Omental fat pad (tissue), 4 donors: ENCODE measurements at places on chromosomes 6 and 20.

DNA sequence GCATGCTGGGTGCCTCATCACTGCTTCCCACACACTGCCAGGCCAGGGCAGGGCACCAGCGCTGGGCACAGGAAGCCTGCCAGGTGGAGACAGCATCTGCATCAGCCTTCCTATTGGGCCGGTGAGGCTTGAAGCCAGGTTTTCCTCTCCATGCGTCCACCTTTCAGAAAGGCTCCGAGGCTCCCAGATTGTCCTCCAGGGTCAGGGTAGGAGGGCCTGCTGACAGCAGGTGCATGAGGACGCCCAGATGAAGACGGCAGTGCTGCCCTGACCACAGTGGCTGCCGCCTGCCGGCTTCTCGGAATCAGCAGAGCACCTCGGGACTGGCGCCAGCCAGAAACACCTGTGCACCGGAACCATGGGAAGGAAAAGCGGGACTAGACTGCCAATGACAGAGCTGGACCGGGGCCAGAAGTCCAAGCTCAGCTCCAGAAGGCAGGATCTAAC, 170.5 kb upstream of the CST7 start:
- DNase-seq: no peak

DNA sequence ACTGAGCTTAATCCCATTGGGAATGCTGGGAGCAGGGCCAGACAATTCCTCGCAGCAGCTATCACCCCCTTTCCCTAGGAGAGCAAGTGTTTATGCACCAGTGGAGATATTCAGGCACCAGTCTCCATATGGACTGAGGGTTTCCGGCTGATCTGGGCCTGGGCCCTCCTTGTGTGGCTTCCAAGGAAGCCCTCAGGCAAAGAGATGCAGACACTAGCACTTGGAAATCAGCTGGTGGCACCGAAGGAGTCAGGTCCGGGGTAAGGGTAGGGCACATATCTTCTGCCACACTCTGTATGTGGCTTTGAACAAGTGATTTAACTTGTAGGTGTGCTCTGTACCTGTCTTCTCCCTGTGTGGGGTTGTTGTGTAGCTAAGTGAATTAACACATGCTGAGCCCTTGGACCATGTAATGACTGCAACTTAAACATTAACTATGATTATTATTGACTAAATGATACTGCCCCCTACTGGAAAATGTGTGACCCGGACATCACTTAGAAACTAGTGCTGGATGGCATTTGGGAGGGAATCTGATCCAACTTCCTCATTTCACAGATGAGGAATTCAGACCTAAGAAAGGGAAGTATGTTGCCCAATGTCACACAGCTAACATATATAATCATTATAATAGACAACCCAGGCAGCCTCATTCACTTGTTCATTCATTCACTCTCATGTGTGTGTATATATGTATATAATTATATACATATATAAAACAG, 19.3 kb upstream of the WFDC2 start:
- DNase-seq: no peak

DNA sequence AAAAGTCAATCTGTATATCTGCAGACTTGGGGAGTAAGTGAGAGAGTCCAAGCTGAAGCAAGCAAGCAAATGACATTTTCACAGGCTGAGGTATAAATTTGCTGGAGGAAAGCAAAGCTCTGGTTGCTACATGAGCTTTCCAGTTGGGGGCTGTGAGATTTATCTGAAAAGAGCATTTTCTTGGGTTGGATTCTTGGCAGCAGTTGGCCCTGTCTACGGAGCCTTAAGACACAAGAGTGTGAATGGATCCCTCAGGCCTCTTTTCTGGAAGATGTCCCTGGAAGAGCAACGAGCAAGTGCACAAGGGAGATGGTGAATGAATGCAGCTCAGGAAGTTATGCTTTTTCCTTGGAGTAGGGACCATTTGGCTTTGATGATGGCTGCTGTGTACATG, 30.8 kb downstream of the ISM1 start:
- no peak for DNase-seq

- no peak for DNase-seq
These were observed 123.4 kb upstream of the SUPT3H start for GRCh38 chr6:45500924-45501816.

DNA sequence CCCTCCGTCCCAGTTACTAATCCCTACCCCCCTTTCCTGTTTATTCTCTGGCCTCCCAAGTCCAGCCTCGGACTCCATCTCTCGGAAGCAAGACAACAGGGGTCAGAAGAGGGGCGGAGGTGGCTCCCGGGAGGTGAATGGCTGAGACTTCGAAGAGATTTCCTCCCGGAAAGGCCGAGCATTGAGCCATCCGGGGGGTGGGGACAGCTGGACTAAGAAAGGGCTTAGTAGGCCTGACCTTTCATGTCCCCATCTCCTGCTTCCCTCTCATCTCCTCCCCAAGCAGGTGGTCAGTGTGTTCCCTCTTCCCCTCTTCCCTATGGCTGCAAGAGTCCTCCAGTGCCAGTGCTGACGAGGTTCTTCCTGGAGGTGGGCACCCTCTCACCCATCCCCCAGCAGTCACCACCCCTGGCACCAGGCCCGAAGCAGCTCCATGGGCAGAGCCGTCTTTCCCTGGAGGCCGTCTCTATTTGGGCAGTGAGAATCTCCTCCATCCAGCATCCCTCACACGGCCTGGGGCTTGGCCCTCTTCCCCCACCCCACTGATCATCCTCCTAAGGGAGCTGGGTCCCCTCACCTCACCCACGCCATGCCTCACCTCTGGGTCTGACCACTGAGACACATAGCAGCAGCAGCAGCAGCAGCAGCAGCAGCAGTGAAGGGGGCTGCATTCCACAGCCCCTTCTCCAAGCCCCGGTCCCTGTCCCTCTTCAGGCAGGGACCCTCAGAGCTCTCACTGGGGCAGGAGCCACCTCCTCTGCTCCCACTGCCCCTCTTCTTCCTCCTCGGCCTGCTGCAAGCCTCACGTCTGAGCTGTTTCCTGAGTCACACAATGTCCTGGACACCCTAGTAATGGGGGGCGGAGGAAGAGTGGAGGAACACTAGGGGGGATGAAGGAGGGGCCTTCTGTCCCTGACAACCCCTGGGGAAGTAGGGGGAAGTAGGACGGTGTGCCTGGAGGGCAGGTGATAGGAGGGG, at the start of gene NOTCH4:
Gene NOTCH4, minus strand, starts transcription at position 810 of the 978 bp plus-strand sequence. Its CDS starts 139 bp downstream, at position 671.
- no peak for DNase-seq

DNA sequence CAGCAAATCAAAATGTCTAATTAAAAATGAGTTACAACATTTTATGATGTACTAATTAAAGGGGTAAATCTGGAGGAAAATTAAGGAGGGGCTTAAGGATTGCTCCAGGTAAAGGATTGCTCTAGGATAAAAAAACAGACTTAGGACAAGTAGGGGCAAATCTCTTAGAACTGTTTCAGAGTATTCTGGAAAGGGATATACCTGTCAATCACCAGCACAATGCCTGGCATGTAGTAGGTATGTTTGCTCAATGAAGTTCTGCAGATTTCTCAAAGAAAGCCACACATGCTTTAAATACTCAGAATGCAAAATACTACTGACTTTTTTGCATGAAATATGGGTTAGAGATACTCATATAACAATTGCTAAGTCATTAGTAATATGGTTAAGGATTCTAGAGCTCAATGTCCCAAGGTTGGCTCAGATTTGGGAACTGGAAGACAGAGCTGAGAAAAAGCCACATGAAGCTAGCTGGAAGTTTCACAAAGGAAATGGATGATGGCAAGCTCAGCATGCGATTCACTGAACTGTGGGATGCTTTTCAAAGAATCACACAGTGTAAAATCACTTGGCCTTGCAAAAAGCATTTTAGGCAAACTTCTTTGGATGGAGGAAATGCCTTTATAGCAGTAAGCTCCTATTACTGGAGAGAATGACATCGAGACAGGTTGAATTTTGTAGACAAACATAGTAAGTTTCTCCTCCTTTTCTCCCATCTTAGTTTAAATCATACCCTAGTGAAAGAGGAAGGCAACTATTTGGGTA, 72.8 kb downstream of the MAP3K5 start:
- no peak for DNase-seq

DNA sequence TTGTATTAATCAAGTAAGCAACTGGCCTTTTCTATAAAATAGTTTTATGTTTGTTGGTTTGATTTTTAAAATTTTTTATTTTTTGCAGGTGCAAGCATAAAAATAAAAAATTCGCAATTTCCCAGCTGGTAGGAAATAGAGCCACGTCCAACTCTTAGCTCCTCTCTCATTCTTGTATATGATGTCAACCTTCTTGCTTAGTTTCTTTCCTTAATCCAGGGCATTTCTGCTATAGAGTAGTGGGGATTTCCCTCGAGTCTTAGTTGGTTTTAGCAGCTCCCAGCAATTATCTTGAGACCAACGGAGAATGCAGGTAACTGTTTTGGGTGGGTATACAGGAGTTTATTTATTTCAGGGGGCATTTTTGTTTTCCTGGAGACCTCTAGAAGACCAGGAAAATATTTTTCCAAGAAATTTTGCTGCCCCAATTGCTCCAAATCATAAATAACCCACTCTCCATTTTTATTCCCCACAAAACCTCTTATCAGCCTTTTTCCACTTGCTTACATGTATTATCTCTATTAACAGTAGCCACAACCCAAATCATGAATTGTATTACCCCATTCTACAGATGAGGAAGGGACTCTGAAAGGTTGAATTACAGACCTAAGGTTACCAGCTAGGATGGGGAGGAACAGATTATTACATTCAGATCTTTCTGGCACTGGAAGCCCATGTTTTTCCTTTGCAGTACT, 18.4 kb downstream of the PHACTR2 start:
- DNase-seq: no peak

GRCh38 chr6:16721977-16722376, 39.3 kb downstream of the ATXN1 start:
- DNase-seq: no peak
